Hepatic stellate cell (primary cell): ENCODE measurements at places on chromosomes 12 and 14.

DNA sequence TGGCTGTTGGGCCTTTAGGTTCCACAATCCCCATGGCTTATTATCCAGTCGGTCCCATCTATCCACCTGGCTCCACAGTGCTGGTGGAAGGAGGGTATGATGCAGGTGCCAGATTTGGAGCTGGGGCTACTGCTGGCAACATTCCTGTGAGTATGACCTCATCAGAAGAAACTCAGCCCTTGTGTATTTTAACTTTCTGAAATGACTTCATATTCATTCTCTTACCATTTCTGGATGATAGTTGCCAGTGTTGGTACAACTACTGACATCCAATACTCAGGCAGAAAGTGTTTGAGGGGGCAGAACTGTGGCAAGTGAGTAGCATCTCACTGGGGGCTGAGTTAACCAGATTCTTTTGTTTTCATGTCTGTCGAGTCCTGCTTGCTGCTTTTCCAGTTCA lies 2.3 kb downstream of the DAZAP2 start:
- DNase-seq = peak; percentile 45

DNA sequence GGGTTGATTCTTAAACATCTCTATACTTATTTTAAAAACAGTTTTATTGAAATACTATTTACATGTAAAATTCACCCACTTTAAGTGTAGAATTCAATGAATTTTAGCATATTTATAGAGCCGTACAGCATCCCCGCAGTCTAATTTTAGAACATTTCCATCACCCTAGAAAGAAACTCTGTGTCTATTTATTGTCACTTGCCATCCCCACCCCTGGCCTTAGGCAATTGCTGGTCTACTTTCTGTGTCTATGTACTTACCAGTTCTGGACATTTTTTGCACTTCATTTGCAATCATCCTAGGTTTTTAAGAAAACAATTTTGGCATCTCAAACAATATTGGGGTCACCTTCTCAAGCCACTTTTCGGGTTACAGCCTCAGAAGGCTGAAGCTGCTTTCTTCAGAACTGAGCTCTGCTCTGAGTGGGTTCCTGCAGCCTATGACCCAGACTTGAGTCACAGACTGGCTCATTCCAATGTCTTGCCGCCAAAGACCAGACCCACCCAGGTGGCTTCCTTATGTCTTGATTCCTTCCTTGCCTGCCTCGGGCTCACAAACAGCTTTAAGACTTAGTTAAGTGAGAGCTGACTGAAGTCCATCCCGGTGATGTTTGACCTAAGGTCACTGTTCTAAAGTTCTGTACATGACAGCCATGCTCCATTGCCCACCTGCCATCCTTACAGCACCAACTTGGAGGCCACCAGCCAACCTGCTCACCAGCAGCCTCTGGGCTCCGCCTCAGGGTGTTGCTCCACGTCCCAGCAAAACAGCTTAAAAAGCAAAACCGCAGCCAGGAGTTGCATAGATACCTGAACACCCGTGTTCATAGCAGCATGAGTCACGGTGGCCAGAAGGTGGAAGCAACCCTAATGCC lies 131.5 kb downstream of the CHST11 start:
- no peak for DNase-seq

- DNase-seq = no peak
Observed at GRCh38 chr14:77260199-77260598, 10.8 kb downstream of the NGB start.

DNA sequence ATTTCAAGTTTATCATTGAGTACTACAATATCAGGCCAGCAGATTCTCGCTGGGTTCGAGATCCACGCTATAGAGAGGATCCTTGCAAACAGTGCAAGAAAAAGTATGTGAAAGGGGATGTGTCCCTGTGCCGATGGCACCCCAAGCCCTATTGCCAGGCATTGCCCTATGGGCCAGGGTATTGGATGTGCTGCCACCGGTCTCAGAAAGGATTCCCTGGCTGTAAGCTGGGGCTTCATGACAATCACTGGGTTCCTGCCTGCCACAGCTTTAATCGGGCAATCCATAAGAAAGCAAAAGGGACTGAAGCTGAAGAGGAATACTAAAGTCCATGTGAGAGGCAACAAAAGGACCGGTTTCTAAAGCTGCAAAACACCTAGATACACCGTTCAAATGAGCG lies 59.4 kb downstream of the ATG14 start:
- no peak for DNase-seq

- no peak for DNase-seq
Observed at GRCh38 chr12:5571115-5571514, 139.2 kb downstream of the NTF3 start.

- no peak for DNase-seq
Observed at GRCh38 chr12:41731061-41731460, 413.6 kb downstream of the GXYLT1 start.

- DNase-seq = no peak
Observed at GRCh38 chr14:99230208-99231151, 41.5 kb downstream of the BCL11B start.

GRCh38 chr12:1518591-1519516 lies 75.5 kb downstream of the FBXL14 start:
- DNase-seq = no peak

DNA sequence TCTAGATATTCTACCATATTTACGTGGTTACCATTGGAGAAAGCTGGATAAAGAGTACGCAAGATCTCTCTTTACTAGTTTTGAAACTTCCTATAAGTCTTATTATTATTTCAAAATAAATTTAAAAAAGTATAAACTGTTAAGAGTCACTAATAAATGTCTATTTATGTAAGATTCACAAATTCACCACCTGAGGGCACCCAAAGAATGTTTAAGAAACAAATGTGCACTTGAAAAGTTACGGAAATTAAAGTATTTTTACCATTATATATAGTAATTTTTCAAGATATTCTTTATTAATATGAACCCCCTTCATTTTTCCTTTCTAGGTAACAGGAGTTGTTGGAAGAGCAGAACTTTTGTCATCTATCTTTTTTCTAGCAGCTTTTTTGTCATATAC lies 11.9 kb downstream of the TMTC3 start:
- DNase-seq = peak; percentile 2

DNA sequence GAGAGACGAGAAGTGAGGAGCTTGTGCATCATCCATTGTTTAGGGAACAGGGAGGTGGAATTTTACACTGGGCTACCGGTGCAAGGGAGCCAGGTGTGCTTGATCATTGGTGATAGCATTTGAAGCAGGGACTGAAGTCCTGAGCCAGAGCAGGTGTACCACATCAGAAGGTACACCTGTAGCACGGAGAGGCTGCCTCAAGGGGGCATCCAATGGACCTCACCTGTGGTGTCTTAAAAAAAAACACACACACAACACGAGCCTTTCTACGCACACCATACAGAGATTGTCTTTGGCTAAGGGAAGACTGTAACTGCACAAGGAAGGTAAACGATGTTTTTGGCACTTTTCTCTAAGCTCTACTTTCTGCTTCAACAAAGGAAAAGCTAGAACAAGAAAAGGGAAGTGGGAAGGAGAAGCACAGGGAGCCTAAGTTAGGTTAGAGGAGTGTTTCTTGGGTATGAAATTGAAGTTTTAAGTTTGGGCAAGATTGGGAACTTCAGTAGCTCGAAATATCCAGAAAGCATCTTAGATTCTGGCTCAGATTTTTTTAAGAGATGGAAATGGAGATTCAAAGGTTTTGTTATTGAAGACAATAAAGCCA lies 334.3 kb upstream of the FBXO33 start:
- no peak for DNase-seq

- no peak for DNase-seq
Observed at GRCh38 chr14:24316597-24316950, 5.3 kb downstream of the LTB4R start.

- DNase-seq = no peak
Observed at GRCh38 chr12:51430196-51430895, 5.7 kb downstream of the SLC4A8 start.

DNA sequence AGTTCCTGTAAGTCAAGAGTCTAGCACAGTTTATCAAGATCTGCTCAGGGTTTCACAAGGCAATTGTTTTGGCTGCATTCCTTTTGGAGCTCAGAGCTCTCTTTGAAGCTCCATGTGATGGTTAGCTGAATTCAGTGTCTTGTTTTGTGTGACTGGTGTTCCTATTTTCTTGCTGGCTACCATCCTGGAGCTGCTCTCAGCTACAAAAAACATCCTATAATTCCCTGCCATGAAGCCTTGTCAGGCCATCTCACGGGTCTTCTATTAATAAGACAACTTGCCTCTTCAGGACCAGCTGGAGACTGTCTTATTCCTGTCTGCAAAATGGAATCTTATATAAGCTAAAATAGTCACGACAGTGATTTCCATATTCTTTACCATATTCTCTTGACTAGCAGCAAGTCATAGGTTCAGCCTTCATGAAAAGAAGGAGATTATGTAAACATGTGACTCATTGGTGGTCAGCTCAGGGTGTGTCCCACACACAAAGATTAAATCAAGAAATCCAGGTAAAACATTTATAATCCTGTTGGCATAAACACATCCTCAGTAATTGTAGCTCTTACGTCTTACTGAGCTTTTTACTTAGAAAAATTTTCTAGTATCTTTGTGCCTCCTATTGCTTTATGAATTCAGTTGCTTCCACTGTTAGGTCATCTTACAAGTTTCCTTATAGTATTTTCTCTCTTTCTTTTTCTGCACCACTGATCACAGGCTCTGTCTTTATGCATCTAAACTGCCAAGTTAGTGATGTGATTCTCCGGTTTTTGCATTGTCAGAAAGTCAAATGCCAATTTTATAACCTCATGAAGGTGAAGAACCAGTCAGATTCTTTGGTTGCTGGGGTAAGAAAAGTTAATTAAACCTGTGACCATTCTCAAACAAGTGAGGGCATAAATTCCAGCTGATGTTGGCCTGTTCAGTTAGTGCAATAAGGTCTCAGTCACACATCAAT lies 378.5 kb upstream of the MGAT4C start:
- no peak for DNase-seq

DNA sequence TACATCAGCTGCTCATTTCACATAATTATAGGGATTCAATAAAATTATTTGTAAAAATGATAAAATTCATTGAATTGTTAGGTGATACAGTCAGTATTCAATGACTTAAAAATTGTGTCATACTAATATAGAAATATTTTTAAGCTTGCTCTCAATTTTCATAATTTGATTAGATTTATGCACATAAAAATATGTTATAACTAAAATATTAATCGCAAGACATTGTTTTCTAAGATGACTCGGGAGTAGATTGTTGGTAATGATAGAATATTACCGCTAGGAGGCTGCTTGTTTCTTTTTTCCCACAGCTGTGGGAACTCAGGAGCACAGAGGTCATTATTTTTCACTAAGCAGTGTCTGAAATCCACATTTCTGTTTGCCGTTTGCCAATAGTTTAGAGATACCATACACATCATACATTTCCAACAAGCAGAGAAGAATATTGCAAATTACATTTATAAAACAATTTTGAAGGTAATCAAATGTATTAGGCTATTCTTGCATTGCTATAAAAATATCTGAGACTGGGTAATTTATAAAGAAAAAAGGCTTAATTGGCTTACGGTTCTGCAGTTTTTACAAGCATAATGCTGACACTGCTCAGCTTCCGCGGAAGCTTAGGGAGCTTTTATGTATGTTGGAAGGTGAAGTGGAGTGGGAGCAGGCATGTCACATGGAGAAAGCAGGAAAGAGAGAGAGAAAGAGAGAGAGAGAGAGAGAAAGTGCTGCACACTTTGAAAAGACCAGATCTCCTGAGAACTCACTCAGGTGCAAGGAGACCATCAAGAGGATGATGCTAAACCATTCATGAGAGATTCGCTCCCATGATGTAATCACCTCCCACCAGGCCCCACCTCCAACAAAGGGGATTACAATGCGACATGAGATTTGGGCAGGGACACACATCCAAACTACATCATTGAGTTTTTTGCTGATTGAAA lies 9.2 kb downstream of the CD69 start:
- peak; percentile 25 for DNase-seq

DNA sequence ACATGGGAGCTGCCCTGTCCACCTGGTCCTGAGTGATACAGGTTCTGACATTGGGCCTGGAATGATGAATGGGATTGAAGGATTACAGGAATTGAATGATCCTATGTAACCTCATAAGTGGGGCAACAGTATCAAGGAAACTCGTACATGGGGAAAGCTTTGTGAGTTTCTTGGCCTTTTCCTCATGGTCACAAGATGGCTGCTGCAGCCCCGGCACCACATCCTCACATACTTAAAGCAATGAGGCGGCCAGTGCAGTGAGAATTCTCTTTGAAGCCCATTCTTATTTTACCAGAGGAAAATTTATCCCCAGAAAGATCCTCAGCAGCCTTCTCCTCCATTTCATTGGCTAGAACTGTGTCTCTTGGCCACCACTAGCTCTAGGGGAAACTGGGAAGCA lies 91.9 kb downstream of the AACS start:
- DNase-seq = no peak

DNA sequence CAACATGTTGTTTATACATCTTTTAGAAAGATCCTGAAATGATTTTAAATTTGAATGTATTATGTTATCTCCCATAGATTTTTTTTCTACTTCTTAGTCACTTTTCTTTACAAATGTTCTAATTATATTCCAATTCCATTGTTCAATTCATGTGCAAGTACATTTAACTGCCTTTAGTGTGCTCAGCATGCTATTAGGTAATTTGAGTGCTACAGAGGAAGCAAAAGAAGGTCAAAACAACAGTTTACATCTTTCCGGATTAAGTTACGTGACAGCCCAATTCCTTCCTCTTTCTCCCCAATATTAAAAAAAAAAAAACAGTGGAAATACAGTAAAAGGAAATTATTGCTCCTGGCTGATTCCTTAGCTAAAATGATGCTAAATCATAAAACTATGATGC lies 98.3 kb downstream of the RTN1 start:
- DNase-seq = no peak

DNA sequence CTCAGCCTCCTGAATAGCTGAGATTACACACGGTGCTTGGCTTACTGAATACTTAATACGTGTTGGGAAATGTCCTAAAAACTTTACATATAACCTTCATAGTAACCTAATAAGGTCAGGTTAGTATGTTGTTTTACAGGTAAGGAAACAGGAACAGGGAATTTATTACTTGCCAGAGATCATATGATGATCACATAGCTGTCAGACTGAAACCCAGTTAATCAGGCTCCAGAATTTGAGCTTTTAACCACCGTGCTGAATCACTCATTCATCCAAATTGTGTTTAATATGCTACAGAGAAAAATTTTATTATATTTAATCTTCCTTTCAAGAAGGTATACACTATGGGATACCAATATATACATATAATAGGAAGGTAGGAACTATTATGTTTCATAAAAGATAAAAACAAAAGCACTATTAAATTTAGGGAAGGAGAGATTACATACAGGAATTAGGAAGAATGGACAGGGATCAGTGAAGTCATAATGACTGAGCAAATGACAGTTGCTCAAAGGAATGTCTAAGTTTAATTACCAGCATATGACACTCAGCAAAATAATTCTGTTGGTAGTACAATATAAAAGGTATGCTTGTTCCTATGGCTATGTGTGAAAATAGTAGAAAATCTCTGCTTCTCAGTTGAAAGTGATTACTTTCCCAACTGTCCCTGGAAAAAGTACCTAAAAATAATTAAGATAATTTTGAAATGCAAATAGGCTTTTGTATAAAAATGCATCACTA lies 59.3 kb downstream of the HEATR5A start:
- no peak for DNase-seq

DNA sequence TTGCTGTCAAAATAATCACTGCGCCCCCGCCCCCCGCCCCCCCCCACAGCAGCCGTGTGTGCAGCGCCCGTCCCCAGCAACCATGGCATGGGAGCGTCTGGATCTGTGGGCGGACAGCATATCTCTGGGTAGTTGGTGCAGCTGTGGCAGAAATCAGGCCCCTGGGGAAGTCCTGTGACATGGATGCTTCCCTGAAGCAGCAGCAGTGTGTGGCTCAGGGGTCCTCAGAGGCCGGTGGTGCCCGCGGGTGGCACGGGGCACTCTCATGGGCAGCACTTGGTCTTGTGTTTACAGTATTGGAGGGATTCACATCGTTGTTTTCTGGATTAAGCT lies 19.2 kb downstream of the XRCC3 start:
- DNase-seq = no peak

GRCh38 chr12:52819731-52820510 lies 6.0 kb upstream of the KRT4 start:
- no peak for DNase-seq
